Heart right ventricle (tissue), 16 donors: ENCODE measurements at places on chromosomes 1 and 21. TPM values are rescaled to one million over a fixed set of nuclear protein-coding genes. Genes with fewer than 3 reads are reported as not detected.

Gene GOLT1A
- not detected for total RNA-seq

Gene FAM110D
- 2.1 TPM for total RNA-seq

Gene NMNAT2
- 3.6 TPM for total RNA-seq

Gene SYNC
- 27.8 TPM for total RNA-seq

Gene GRHL3
- not detected for total RNA-seq

Gene GORAB
- 8.0 TPM for total RNA-seq

Gene CACNA1E
- total RNA-seq = 1.7 TPM

Gene FMO1
- total RNA-seq = not detected

Gene CDCA8
- 2.9 TPM for total RNA-seq

Gene NR0B2
- 14.7 TPM for total RNA-seq

Gene GPATCH3
- total RNA-seq = 8.7 TPM

Gene GPR61
- 0.12 TPM for total RNA-seq

Gene ACAP3
- 24.1 TPM for total RNA-seq

Gene PGLYRP3
- total RNA-seq = not detected

Gene KPRP
- not detected for total RNA-seq

Gene BRDT
- not detected for total RNA-seq

Gene TRIM46
- total RNA-seq = not detected

Gene ATP1A4
- 0.83 TPM for total RNA-seq

Gene RAVER2
- 22.2 TPM for total RNA-seq

Gene SPRR5
- total RNA-seq = not detected

Gene MCOLN3
- 0.92 TPM for total RNA-seq

Gene KCNA3
- 1.8 TPM for total RNA-seq

Gene LIN28A
- total RNA-seq = not detected

Gene C1orf141
- not detected for total RNA-seq

Gene TMEM125
- 0.37 TPM for total RNA-seq

Gene NUP133
- total RNA-seq = 28.1 TPM

Gene VWA1
- total RNA-seq = 16.9 TPM

Gene KRTAP19-3
- not detected for total RNA-seq

Gene MARK1
- 15.4 TPM for total RNA-seq

Gene MYOG
- not detected for total RNA-seq

Gene AJAP1
- total RNA-seq = 0.12 TPM

Gene HAX1
- 167 TPM for total RNA-seq

Gene LRRC8C
- total RNA-seq = 8.4 TPM

Gene MAB21L3
- total RNA-seq = 0.07 TPM

Gene GRIK3
- 1.1 TPM for total RNA-seq

Gene SLC44A5
- 4.8 TPM for total RNA-seq

Gene OR2L2
- total RNA-seq = not detected

Gene HRNR
- not detected for total RNA-seq
